A172 (cell line): ENCODE measurements at places on chromosomes 6 and 20.
A peak's percentile ranks its signal among the peaks of the same experiment; 100 is the strongest.

GRCh38 chr6:64683682-64684081 is 1023.3 kb downstream of the EYS start:
- peak; percentile 77 for DNase-seq

DNA sequence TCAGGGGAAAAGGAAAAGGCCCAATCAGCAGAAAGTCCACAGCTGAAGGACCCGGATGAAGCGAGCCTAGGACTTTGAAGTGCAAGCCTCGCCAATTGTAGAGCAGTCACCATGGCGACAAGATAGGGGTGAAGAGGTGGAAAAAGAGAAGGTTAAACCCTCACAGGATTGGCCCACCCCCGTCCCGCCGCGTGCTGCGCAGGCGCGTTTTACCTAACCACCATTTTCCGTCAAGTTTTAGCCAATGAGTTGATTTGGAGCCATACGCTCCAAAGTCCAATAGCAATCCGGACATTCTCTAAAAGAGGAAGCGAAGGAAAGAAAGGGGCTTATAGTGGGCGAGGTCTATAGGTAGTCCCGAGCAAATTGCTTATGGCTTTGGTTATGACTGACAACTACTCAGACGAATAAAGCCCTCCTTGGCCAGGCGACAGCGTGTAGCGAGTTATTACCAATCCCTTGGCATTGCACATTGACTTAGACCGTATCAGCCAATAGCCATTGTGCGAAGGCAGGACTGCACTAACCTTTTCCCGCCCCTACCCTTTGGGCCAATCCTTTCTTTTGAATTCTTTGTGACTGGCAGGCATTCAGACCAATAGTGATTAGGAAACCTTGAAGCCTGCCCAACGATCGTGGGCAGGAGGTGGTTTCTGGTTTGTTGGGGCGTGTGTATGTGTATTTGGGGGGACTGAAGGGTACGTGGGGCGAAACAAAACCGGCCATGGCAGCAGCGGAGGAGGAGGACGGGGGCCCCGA is at the start of gene RNF5:
TSS of gene RNF5 (plus strand) at position 618 of the 759 bp plus-strand sequence. CDS start at position 725, 107 bp downstream.
- peak; percentile 100 for DNase-seq

GRCh38 chr6:160077526-160077925 is 44.1 kb upstream of the SLC22A1 start:
- no peak for DNase-seq

DNA sequence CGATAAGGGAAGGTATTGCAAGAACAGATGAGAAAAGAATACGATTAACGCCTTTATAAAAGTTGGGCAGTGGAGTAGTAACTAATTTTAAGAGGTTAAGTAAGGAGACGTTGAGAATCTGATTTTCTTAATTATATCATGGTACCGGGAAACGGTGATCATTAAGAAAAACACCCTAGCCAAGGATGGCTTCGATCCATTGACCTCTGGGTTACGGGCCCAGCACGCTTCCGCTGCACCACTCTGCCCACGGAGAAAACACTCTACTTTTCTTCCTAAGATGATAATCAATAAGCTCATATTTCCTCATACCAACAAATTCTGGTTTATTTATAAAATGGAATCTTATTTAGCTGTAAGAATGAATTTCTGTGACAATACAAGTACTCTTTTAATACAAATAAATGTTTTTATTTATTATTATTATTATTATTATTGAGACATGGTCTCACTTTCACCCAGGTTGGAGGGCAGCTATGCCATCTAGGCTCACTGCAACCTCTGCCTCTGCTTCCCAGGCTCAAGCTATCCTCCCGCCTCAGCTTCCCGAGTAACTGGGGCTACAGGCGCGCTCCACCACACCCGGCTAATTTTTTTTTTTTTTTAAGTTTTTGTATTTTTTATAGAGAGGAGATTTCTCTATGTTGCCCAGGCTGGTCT is 8.3 kb downstream of the POM121L2 start:
- no peak for DNase-seq

DNA sequence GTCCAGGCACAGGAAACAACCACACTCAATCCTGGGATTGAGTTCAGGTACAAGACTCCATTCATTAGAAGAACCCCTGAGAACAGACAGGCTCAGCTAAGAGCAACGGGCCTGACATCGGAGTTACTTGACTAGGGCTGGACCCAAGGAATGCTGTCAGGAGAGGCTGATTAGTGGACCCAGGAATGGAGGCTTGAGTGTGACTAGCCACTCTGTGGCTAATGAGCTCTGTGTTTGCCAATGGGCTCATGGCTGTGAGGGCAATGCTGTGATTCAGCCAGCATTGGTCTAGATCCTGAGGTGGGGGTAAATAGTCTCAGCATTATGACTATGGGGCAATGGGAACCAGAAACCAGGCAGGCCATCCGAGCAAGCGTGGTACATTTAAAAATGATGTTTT is 71.8 kb downstream of the RIOK1 start:
- DNase-seq, result no peak

DNA sequence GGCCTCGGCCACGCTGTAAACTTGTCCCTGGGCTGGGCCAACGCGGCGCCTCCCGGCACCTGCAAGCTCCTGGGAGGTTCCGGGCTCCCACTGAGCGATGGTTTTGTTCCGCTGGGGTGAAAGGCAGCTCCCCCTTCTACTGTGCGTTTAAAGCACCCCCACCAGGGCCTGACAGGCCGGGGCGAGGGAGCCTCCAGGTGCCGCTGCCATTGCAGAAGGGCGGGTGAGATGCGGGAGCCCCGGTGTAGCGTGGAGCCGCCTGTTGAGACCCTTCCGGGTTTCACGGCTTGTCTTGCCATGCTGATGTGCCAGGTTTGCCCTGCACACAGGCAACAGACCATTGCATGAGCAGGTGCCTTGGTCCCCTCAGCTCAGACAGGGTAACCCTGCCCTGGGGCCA is 2.9 kb downstream of the COL20A1 start:
- no peak for DNase-seq

- peak; percentile 93 for DNase-seq
Measured at GRCh38 chr6:30672445-30673253, at the start of gene DHX16. TSS of gene DHX16 (minus strand) at chr6:30673006. CDS start at chr6:30672841, 165 bp downstream.

GRCh38 chr6:82362144-82362543 is 1.5 kb upstream of the TPBG start:
- no peak for DNase-seq

- peak; percentile 37 for DNase-seq
Measured at GRCh38 chr6:146545581-146545980, 1.9 kb downstream of the RAB32 start.
